ENCODE measurements at places on chromosomes 4 and X.

- DNase-seq = no peak
Measured at GRCh38 chr4:53676402-53676871, 85.2 kb upstream of the LNX1 start.

GRCh38 chr4:20643631-20644030, 56.6 kb upstream of the PACRGL start:
- no peak for DNase-seq

- DNase-seq = no peak
Measured at GRCh38 chr4:150725957-150726523, 144.1 kb downstream of the MAB21L2 start.

DNA sequence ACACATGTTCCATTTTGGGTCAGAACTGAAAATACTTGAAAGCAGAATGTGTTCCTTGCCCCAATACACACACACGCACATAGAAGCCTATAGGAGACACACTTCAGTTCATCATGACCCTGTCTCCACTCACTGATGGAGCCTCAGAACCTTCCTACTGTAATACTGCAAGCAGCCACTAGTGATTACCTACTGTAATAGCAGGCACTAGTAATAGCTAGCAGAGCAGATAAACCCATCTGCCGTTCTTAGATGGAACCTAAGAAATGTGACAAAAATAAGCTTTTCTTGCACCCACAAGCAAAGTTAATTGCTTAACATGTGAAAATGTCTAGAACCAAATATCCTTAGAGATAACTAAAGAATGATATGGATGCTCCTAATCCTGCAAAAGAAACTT, 13.6 kb downstream of the AMTN start:
- DNase-seq = no peak

- no peak for DNase-seq
Measured at GRCh38 chr4:180951312-180951711, 1291.9 kb upstream of the TENM3 start.

DNA sequence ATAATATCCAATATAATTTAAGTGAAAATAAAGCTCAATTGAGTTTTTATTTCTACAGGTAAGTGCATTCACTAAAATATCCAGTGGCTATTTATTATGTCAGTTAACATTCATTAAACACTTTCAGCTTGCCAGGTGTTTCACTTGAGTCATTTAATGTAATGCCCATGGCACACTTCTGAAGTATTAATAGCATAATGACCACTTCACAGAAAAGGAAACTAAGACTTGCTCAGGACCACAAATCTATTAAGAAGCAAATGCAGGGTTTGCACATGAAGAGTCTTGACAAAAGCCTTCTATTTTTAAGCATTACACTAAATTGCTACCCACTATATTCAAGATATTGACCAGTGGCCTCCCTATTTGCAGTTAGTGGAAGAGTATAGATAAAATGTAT, 612.7 kb downstream of the KCTD8 start:
- DNase-seq = no peak

DNA sequence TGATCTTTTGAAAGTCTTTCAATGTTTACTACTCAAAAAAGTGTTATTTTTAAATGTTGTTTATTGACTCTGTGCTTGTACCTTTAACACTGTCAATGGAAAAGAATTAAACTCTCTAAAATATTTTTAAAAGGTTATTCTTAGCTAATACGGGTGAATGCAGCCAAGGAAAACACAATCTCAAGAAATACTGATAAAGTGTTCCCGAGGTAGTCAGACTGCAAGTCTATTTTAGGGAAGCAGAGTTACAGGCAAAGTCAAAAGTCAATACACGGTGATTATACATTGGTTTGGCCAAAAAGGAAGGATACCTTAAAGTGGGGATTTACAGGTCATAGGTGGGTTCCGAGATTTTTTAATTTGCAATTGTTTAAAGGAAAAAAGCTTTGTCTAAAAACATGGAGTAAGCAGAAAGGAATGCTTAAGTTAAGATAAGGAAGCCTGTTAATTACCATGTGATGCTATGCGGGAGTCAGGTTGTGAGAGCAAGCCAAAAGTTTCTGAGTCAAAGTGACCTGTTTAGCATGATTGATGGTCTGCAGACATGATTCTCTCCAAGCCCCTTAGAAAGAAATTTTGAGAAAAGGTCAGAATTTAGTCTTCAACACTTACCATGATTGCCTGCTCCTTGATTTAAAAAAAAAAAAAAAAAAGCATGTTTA, 288.4 kb downstream of the KLHL4 start:
- no peak for DNase-seq

- peak; percentile 88 for DNase-seq
Measured at GRCh38 chrX:39158801-39159657, 357.8 kb downstream of the MID1IP1 start.

DNA sequence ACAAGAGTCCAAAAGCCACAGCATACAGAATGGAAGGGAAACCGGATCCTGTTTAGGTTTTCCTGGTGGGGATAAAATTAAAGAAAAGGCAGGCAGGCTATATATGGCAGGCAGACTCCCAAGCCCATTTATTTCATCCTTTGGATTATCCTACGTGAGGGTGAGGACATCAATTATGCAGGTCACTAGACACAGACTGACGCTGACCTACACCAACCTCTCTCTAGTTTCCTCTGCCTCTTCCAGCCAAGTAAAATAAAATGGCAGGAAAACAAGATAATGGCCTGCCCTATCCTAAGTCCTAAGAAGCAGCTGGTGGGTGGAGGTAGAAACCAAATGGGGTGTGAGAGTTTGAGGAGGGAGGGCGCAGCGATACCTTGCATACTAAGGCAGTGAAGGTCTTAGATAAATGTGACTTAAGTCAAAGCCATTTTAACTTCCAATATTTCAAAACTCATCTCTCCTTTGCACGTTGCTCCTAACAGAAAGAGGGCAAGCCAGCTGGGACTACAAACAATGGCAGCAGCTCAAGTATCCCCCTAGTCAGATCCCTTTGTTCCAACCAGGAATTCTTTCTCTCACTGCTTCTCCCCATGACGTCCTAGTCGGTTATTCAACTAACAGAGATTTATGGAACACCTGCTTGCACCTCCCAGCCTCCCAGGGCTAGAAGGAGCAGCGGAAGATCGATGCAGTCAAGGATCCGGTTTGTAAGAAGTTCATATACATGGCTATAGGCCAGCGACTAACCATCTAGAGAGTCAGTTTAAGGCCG, 72.8 kb downstream of the IRF2 start:
- DNase-seq = no peak

DNA sequence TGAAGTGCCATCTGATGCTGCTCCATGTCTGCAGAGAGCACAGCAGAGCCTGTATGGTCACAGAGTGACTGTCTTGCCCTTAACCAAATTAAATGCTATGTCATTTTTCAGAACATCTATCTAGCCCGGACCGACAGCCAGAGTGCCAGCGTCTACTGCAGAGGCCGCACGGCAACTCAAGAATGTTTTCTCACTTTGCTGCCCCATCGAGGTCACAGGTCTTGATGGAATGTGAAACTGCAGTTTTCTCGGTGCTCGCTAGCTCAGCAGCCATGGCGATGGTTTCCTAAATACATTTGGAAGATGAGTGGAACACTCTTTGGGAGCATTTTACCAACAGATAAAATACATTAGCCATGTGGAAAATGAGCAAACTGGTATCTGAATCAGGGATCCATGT, 125.7 kb downstream of the ENPP6 start:
- DNase-seq = no peak

Measured in NCI-H1436 (cell line).